Nucleus accumbens (tissue), 56 donors: ENCODE measurements at places on chromosomes 16 and 17.

- DNase-seq, result no peak
Measured at GRCh38 chr17:57876866-57877237, 27.0 kb upstream of the MRPS23 start.

DNA sequence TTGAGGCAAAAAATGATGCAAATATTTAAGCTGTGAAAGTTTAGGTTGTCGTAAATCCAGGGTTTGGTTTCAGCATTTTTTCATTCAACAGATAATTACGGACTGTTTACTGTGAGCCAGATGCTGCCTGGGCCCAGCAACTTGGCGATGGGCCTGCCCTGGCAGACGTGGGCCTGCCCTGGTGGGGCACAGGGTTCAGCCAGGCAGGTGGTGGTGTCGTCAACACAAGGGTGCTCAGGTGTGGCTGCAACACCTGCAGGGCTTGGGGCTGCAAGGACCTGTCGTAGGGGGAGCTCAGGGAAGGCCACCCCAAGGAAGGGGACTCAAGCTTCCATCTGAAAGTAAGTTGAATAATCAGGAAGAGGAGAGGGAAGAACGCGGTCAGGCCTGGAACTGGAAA, 15.1 kb downstream of the ZC3H18 start:
- no peak for DNase-seq

GRCh38 chr17:51869387-51869786, 289.1 kb downstream of the CA10 start:
- DNase-seq, result no peak

GRCh38 chr16:35713762-35714650, 2254.6 kb downstream of the TP53TG3F start:
- DNase-seq, result no peak

DNA sequence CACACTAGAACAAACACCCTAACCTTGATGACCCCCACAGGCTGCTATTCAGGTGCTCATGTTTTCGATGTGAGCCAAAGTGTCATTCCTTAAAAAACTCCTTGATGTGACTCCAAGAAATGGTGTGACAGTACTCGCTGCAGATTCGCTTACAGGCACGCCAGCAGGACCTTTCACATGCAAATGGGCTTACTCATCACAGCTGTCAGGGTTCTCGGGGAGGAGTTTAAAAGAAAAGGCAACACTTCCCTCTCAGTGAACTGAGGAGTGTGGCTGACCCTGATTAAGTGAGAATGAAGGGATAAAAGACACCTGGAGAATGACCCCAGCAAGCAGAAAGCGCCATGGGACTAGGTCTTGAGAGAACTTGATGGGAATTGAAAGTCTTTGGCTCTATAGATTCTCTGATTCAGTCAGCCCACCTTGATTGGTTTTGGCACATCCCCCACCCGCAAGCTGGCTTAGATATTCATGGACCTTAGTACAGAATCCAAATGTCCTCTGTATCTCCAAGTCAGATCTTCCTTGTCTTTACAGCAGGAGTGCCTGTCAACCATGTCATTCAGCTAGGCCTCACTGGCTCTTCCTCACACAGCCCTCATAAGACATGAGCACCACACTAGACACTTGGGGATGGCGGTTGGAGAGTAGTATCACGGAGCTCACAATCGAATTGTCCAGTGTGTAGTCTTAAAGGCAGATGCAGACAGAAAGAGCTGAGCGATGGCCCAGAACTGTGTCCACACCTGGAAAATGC, 82.6 kb downstream of the HIC1 start:
- no peak for DNase-seq

DNA sequence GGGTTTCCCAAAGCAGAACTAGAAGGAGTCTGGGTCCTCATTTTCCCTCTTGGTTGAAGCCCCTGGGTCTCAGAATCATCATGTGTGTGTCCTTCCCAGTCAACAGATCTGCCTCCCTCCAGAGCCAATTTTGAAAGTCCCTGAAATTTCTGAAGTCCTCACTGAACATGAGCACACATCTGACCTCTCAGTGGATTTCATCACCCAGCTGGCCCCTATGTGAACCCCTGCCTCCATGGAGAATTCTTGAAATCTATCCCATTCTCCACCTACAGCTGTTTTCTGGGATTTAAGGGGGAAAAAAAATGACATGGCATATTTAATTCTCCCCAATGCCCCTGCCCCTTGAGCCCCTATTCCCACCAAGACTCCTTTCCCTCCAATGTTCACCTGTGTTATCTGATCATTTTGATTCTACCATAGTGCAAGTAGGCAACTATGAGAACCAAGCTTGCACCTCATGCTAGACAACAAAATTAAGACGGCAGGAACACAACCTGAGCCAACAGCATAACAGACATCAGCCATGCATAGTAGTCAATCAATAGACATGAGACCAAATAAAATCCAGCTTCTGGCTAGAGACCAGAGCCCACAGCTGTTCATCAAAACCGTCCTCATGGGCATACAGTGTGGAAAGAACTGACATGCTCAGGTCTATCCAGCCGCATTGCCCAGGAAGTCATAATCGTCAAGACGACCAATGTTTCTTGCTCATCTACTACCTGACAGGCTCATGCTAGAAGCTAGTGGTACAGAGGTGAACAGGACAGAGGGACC, 14.9 kb downstream of the SOX9 start:
- DNase-seq, result no peak

DNA sequence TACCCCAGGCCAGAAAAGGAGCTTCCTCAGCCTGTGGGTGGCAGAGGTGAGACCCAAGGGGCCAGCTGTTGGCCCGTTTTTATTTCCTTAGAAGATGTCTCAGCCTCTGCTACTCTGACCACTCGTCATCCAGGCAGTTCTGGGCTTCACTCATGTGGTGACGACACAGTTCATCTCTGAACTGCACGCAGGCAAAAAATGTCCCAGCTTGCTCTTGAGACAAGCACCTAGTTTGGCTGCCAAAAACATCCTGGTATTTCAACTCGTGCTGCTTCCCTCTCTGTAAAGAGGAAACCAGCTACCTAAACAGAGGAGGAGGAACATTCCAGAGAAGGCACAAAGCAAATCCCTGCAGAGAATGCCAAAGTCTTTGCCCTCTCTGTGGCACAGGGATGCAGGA, 125.7 kb downstream of the XYLT1 start:
- no peak for DNase-seq

DNA sequence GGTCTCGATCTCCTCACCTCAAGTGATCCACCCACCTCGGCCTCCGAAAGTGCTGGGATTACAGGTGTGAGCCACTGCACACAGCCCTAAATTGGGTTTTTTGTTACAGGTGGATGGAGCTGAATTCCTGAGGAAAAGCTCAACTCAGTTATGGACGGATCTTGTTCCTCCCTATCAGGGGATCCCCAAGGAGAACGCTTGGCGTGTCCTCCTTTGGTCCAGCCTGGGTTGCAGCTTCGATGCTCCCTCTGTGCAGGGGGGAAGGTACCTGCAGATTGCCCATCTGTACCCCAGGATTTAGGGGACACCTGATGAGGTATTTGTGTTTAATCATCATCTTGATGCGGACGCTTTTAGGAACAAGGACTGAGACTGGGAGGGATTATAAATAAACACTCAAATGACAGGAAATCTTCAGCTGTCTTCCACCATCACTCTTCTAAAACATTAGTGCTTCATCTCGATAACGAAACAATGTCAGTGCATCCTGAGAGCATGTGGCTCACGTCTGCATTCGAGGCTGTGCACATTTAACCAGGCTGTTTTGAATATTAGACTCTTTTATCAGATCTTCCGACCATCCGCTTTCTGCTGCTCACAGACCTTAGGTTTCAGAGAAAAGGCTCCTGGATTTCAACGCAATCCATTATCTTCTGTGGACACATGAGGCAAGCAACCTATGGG, 18.2 kb upstream of the MEIOB start:
- no peak for DNase-seq

- no peak for DNase-seq
Measured at GRCh38 chr16:54522584-54522983, 236.0 kb upstream of the IRX3 start.

GRCh38 chr17:77733576-77734296, 224.8 kb upstream of the TNRC6C start:
- DNase-seq, result no peak

DNA sequence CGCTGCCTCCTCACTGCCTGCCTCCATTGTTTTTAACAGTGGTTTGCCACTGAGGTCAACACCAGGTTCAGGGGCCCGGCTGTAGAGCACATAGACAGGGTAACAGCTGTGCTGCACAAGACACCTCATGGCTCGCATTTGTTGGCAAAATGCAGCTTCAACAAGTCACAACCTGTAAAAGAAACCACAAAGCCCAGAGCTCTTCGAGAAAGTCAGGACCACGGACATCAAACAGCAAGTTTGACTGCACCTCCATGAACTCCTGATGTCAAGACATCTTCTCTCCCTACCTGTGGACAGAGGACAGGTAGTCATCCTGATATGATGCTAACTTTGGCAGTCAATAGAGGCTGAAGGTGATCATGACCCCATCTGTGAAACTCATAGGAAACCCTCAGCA, 142.4 kb upstream of the SOX9 start:
- DNase-seq, result no peak

GRCh38 chr17:66299711-66300110, 2.7 kb upstream of the PRKCA start:
- DNase-seq, result no peak

DNA sequence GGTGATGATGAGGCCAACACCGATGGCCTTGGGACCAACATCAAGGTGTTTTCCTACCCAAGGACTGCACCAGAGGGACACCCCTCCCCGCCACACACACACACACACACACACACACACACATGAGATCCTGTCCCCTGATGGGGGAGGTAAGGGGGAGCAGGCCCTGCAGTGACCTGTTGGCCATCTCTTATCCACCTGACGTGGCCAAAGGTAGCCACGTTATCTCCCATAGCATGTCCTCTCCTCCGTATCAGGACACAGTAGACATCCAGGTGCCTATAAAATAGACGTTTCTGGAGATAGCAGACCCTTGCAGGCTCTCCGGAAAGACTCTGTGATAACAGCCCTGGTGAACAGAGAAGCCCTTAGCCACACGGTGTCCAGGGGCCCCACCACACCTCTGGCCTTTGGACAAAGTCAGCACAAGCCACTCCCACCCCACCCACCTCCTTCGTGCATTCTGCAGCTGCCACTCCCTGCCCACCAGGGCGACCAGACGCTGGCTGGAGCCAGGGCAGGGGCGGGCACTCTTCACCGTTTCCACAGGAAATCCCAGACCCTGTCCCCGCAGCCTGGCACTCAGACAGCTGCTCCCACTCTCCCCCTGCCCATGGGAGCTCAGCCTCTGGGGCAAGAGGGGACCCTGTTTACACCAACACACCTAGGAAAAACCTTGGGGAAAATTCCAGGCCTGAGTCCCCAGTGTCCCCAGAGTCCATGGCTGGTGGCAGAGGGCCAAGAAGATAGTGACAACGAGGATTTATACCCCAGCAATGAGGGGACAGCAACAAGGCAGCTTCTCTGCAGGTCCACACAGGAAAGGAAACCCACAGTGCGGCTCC, 15.4 kb upstream of the ENPP7 start:
- no peak for DNase-seq

DNA sequence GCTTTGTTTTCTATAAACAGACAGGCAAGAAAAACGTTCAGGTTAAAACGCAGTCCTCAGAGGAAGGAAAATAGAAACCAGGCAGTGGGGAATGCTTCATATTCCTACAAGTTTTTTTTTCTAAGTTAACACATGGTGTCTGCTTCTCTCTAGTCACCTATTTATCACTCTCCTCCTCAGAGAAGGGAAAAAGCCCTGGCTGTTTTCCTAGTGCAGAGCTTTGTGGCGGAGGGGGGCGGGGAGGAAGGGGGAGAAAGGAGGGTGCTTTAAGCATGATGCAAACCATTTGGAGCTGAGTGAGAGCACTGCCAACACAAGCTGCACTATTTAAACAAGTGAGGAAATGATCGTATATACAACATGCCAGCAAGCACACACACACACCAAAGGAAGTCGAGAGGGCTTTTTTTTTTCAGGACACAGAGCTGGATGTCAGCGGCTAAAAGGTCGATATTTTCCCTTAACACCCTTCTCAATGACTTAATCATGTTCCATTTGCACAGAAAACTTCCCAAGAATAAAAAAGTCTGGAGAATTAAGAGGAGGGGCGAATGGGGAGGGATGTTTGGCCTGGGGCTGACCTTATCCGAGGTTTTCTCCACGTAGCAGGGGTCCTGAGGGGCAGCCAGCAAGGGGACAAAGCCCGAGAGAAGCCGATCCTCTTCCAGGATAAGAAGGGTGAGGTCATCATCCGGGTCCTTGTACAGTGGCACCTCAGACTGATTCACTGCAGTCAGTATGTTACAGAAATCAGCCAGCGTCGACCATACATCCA, 117.4 kb downstream of the HIC1 start:
- no peak for DNase-seq

DNA sequence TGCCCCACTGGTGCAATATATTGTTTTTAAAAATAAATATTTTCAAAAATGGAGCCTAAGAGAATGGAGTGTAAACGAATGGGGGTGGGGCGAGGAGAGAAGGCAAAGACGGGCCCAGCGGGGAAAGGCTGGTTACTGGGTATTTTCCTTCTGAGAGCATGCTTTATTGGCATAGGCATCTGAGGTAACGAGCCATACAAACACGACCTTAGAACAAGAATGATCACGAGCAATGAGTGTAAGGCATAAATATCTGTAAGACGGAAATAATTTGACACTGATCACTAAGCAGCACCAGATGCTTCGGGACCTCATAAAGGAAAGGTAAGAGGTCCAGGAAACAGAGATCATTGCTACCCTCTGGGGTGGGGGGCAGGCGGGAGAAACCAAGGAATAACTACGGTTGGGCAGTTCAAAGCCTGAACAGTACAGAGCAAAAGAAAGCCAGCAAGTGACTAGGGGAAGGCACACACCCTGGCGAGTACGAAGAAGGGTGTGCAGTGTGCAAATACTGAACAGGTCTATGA, 959 bp downstream of the SSH2 start:
- peak; percentile 32 for DNase-seq

DNA sequence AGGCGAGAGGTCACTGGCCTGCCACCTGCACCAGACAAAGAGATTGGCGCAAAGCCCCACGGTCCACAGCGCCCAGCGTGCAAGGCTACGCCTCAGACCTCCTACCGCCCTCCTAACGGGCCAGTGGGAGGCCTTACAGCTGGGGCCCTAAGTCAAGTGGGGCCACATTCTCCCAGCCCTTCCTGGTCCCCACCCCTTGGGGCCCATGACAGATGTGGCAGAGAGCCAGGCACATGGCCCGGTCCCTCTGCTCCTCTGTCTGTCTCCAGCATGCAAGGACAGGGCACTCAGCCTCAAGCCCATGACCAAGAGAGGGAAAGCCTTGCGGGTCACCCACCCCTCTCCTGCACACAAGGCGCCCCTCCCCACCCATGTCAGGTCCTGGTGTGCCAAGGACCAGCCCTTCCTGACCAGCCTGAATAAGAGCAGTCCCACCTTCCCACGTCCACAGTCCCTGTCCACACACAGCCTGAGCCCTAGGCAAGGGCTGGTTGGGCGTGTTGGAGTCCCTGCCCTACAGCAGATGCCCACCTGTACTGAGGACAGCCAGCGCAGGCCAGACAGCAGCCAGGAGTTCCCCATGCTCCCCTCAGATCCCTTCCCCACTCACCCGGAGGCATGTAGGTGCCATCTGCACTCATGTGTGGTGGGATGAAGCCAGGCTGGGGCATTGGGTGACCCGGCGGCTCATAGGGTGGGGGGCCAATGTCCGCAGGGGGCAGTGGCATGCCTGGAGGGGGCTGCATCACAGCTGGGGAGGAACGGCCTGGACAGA, 25.3 kb downstream of the CDIP1 start:
- no peak for DNase-seq
